Bronchus fibroblast of lung (primary cell): ENCODE measurements at places on chromosomes 4 and X. TPM values are rescaled to one million over a fixed set of nuclear protein-coding genes. Genes with fewer than 3 reads are reported as not detected.

The GRPR gene
- total RNA-seq = under 0.01 TPM in 2 replicates

The CLGN gene
- total RNA-seq = 5.1 and 5.9 TPM in 2 replicates

The NIPAL1 gene
- under 0.01 and 0.50 TPM in 2 replicates for total RNA-seq

The NPY2R gene
- under 0.01 TPM in 2 replicates for total RNA-seq

The HSD17B13 gene
- under 0.01 TPM in 1 of 2 replicates, not detected in the other for total RNA-seq

The RAB9B gene
- total RNA-seq = under 0.01 TPM in 2 replicates

The DYNLT3 gene
- total RNA-seq = 17.4 and 19.0 TPM in 2 replicates

The ASMT gene
- not detected in 2 replicates for total RNA-seq

The PLAC8 gene
- total RNA-seq = 0.34 and 0.89 TPM in 2 replicates

The EDA gene
- total RNA-seq = 0.30 and 0.34 TPM in 2 replicates

The KCNIP4 gene
- not detected in 2 replicates for total RNA-seq

The KIF4A gene
- 17.7 and 17.8 TPM in 2 replicates for total RNA-seq

The CC2D2A gene
- total RNA-seq = 25.9 TPM in 2 replicates

The RTL3 gene
- total RNA-seq = 0.30 and 0.50 TPM in 2 replicates

The MID1IP1 gene
- 97.5 and 98.5 TPM in 2 replicates for total RNA-seq

The POU3F4 gene
- total RNA-seq = not detected in 2 replicates

The OGT gene
- 27.9 and 33.6 TPM in 2 replicates for total RNA-seq

The FNIP2 gene
- 7.1 and 7.4 TPM in 2 replicates for total RNA-seq

The USP27X gene
- 1.2 and 1.3 TPM in 2 replicates for total RNA-seq

The MOSPD2 gene
- 8.2 and 11.3 TPM in 2 replicates for total RNA-seq

The LUZP4 gene
- not detected in 2 replicates for total RNA-seq

The SLIT2 gene
- 4.5 and 5.5 TPM in 2 replicates for total RNA-seq

The CLDN22 gene
- total RNA-seq = not detected in 2 replicates

The GYPA gene
- not detected in 2 replicates for total RNA-seq

The PCDH18 gene
- 70.1 and 73.0 TPM in 2 replicates for total RNA-seq

The FRAS1 gene
- 0.17 and 0.30 TPM in 2 replicates for total RNA-seq

The NUDT10 gene
- total RNA-seq = 4.2 and 5.5 TPM in 2 replicates

The SH2D1A gene
- not detected in 2 replicates for total RNA-seq

The VCX3A gene
- not detected in 2 replicates for total RNA-seq

The DUSP9 gene
- total RNA-seq = 0.34 and 0.45 TPM in 2 replicates

The CLDN34 gene
- not detected in 2 replicates for total RNA-seq

The NEUROG2 gene
- total RNA-seq = not detected in 2 replicates

The SOX3 gene
- total RNA-seq = 0.15 and 0.67 TPM in 2 replicates

The RAB39B gene
- total RNA-seq = 0.59 and 1.7 TPM in 2 replicates

The HPF1 gene
- total RNA-seq = 74.6 and 88.8 TPM in 2 replicates

The HEPH gene
- total RNA-seq = 5.2 and 7.1 TPM in 2 replicates

The MTMR8 gene
- 0.59 TPM in 1 of 2 replicates, not detected in the other for total RNA-seq

The MAGEB10 gene
- total RNA-seq = not detected in 2 replicates

The SHROOM2 gene
- 10.3 and 13.3 TPM in 2 replicates for total RNA-seq

The AKAP14 gene
- not detected in 2 replicates for total RNA-seq

The TMEM47 gene
- total RNA-seq = 21.9 and 25.7 TPM in 2 replicates

The COL25A1 gene
- total RNA-seq = under 0.01 and 0.17 TPM in 2 replicates

The ATG4A gene
- total RNA-seq = 6.2 and 6.5 TPM in 2 replicates

The ADH7 gene
- not detected in 2 replicates for total RNA-seq

The NDNF gene
- total RNA-seq = 0.34 and 0.59 TPM in 2 replicates

The F8A3 gene
- 4.4 and 6.1 TPM in 2 replicates for total RNA-seq

The UGT8 gene
- 0.15 and 0.17 TPM in 2 replicates for total RNA-seq

The KLHL4 gene
- total RNA-seq = 0.50 and 0.89 TPM in 2 replicates

The CHIC1 gene
- total RNA-seq = 2.1 and 2.4 TPM in 2 replicates

The RASGEF1B gene
- total RNA-seq = not detected in 2 replicates

The CT45A2 gene
- not detected in 2 replicates for total RNA-seq

The IL15 gene
- total RNA-seq = 2.0 and 2.7 TPM in 2 replicates
